ENCODE measurements at places on chromosomes 2 and 18.

- no peak for DNase-seq
Measured at GRCh38 chr2:124814968-124815745, 790.1 kb downstream of the CNTNAP5 start.

DNA sequence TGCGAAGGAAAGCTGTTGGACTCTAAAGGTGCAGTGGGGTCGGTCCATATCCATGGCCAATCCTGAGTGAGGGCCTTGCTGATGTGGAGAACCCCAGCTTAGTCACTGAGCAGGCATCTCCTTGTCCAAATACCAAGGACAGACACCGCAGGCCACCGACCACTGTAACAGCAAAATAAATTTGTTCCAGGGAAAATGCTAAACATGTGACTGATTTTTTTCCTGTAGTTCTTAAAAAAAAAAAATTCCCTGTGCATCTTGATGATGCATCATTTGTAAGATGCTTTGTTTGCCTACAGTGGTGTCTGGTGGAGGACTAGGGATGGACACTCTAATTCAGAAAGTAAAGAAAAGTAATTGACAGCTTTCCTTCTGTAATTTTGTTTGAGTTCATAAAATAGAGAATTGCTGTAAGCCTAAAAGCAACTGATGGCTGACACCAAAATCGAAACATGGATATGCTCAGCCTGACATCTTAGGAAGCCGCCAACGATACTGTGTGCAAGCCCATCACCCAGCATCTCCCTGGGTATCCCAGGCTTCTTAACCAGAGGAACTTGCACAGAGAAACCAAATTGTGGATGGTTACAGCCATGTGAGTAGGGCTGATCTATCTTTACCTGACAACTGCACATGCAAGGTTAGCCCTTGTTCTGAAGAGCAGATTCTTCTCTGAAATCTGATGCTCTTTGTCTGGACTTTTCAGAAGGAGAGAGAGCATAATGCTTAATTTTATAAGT, 188.6 kb downstream of the ARL4C start:
- no peak for DNase-seq

- DNase-seq = no peak
Measured at GRCh38 chr18:23066504-23067039, 68.7 kb upstream of the CABLES1 start.

DNA sequence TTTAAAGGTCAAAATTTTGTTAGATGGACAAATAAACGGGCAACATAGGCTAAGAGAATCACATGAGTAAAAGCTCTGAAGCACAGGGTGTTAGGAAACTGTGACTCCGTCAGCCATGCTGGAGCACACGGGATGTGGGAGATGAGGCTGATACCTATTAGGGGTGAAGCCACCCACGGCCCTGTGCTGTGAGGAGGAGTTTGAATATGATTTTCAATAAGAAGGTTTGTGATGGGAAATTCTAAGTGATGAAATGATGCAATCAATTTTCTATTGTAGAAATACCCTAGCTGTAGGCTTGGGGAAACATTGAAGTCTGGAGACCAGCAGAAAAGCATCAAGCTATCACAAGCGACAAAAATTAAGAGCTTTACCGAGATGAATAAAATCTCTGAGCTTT, 431.3 kb downstream of the CMPK2 start:
- DNase-seq = peak; percentile 1

DNA sequence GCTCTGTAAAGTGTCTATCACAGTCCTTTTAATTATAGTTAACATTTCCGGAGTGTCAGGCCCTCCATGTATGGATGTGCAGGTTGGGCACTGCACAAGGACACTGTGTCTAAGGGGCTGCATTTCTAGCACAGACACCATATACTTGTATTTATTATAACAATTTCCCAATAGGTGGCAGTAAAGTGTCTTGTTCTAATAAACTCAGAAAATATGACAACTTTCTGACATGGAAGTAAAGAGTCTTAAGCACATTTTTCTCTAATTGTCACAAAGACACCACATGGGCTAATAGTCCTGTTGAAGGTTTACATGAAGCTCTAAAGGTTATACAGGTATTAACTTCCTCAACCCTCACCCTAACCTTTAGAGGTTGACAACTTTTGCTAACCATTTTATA, 156.6 kb downstream of the DYSF start:
- DNase-seq = peak; percentile 63

DNA sequence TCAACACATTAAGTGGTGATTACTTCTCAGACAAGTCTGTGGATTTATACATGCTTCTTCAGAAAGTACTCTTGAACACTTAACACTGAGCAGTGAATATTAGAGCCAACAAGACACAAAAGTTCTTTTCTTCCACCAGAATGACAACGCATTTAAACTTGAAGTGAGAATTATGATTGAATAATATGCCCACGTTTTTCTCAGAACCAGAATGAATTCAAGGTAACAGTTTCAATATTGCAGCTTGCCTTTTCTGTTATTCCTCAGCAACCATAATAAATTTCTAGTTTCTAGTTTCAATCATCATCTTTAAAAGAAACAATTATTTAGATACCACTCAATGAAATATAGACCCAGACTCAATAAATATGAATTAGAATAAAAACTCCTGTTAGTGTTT, 547.0 kb downstream of the NUP35 start:
- DNase-seq = no peak

GRCh38 chr2:121189011-121189410, 96.0 kb downstream of the TFCP2L1 start:
- DNase-seq = no peak

Data from GM23248 (cell line).